Right atrium auricular region (tissue), 2 donors: ENCODE measurements at places on chromosomes 5 and 9. TPM values are rescaled to one million over a fixed set of nuclear protein-coding genes. Genes with fewer than 3 reads are reported as not detected.

DNA sequence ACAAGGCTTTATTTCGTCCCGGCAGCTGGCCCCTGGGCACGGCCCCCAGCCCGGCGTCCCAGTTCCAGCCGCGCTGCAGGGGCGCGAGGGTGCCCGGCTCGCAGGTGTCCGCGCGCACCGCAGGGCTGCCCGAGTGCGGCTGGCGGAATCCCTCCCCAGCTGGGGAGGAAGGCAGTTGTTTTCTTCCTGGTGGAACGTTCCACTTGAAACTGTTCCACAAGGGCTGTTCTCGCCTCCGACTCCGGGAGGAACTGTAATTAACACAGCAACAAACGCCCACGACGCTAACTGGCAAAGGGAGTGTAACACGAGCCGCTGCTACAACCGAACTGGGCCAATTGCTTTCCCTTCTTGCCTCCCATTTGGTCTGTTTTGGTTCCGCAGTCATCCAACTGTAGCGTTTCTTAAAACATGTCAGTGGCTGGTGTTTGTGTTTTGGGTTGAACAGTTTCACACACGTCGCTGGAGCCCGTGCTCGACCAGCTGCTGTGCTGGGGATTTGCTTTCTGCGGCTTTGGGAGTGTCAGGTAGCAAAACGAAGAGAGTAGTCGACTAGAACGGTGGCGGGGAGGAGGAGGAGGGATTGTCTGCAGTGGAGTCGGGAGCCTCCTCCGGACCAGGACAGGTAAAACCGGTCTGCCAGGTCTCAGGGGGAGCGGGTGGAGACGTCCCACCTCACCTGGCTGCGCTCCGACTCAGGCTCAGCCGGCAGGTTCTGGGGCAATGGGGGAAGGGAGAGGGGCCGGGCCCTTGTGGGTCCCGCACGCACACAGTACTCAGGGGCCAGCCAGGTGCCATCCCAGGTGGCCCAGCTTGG, 131.6 kb upstream of the NIPBL start:
- H3K27ac ChIP-seq, result peak overlapping the region; percentile 33
- H3K4me1 ChIP-seq, result peaks cover 16% of the 10 kb centered on the region

- no peaks in the 10 kb centered on the region for H3K27me3 ChIP-seq
- no peak overlapping the region for H3K4me3 ChIP-seq
- no peak for DNase-seq
- H3K36me3 ChIP-seq, result peaks cover 10% of the 10 kb centered on the region
Observed at GRCh38 chr9:26888271-26888670, 4.3 kb downstream of the CAAP1 start.

SPATA31C1 gene
- not detected for total RNA-seq

- H3K4me3 ChIP-seq, result no peak overlapping the region
- no peaks in the 10 kb centered on the region for H3K36me3 ChIP-seq
- no peaks in the 10 kb centered on the region for H3K4me1 ChIP-seq
- DNase-seq, result no peak
Observed at GRCh38 chr5:141411575-141411974, 1.2 kb upstream of the PCDHGA10 start.

- no peaks in the 10 kb centered on the region for H3K27me3 ChIP-seq
- H3K4me3 ChIP-seq, result no peak overlapping the region
- no peaks in the 10 kb centered on the region for H3K36me3 ChIP-seq
- no peak overlapping the region for H3K27ac ChIP-seq
- DNase-seq, result no peak
Observed at GRCh38 chr9:134983074-134983473, 65.4 kb upstream of the FCN1 start.

GRCh38 chr9:106482733-106483132, 380.2 kb upstream of the ZNF462 start:
- no peak overlapping the region for H3K27ac ChIP-seq
- DNase-seq, result no peak

DNA sequence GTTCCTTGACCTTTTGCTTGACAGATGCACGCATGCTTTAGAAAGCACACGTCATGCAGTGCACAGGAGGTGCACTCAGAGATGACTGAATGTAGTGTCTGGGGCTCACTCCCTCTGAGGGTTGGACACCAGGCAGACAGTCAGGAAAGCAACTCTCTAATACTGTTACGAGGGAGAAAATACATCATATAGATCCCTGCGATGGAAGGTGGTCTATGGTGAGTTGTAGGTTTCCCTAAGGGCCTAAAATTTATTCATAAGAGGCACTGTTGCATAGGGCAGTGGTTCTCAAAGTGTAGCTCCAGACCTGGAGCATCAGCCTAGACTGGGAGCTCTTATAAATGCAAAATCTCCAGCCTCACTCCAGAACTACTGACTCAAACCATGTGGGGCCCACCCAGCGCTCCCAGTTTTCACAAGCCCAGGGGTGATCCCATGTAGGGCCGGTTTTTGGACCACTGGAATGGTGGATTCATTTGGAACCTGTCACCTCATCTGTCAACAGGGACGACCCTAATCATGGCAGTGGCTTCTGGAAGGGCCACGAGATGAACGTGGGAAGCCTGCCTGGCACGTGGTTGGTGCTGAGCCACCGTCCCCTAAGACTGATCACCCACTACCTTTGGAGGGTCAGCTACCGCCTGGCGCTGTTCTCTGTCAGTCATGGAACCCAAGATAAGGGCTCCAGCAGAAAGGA, 16.8 kb upstream of the PHF19 start:
- H3K36me3 ChIP-seq, result no peaks in the 10 kb centered on the region
- H3K27me3 ChIP-seq, result no peaks in the 10 kb centered on the region
- H3K27ac ChIP-seq, result peak overlapping the region; percentile 73
- no peak for DNase-seq
- no peak overlapping the region for H3K4me3 ChIP-seq

TEX48 gene
- total RNA-seq, result not detected

FSTL4 gene
- not detected for total RNA-seq

GRCh38 chr9:95750725-95751519, 124.6 kb upstream of the ERCC6L2 start:
- peaks cover 30% of the 10 kb centered on the region for H3K4me1 ChIP-seq
- no peaks in the 10 kb centered on the region for H3K36me3 ChIP-seq
- no peak overlapping the region for H3K4me3 ChIP-seq
- no peak for DNase-seq
- H3K27me3 ChIP-seq, result no peaks in the 10 kb centered on the region

- H3K27ac ChIP-seq, result no peak overlapping the region
- DNase-seq, result no peak
- no peak overlapping the region for H3K4me3 ChIP-seq
- H3K36me3 ChIP-seq, result no peaks in the 10 kb centered on the region
- no peaks in the 10 kb centered on the region for H3K4me1 ChIP-seq
Observed at GRCh38 chr5:60066502-60066901, 173.0 kb upstream of the PDE4D start.
